ENCODE measurements at places on chromosomes 4 and X.

DNA sequence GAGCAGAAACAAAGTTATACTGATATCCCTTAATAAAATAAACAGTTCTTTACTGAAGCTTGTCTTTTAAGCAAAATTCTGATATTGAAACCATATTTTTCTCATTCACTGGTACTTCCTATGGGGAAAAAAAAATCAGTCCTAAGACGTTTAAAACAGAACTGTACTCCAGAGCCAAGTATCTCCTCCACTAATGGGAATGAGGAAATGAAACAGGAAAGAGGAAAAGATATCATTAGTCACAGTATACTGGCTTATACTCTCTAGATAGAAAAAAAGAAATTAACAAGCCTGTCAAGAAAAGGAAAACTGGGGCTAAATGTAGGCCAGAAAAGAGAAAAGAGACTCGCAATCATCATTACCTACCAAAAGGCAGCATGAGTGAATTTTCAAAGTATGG lies 252.7 kb downstream of the CENPC start:
- DNase-seq: no peak

- no peak for DNase-seq
Measured at GRCh38 chrX:38552721-38553120, 8.6 kb upstream of the TSPAN7 start.

- no peak for DNase-seq
Measured at GRCh38 chr4:10783351-10783750, 98.8 kb upstream of the CLNK start.

GRCh38 chrX:77925764-77926163 lies 15.3 kb downstream of the ATP7A start:
- no peak for DNase-seq

- no peak for DNase-seq
Measured at GRCh38 chrX:65488495-65488894, 46.1 kb downstream of the LAS1L start.

GRCh38 chrX:15204130-15204751 lies 65.6 kb downstream of the ASB9 start:
- DNase-seq: peak; percentile 80

DNA sequence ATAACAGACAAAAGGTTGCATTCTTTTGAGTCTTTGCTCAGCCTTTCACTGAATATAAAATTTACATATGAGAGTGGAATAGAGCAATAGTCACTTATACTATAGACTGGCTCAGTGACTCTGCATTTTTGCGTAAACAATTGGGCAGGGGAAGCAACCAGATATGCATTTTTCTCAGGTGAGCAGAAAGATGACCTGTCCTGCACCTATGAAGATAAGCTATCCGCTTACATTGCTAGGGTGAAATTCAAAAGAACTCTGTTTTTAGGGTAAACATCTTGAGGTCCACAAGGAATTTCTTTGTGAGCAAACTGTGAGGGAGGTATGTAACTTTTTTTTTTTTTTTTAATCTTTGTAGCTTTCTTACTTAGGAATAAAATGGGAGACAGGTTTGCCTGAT lies 602.4 kb upstream of the PRKX start:
- DNase-seq: no peak

DNA sequence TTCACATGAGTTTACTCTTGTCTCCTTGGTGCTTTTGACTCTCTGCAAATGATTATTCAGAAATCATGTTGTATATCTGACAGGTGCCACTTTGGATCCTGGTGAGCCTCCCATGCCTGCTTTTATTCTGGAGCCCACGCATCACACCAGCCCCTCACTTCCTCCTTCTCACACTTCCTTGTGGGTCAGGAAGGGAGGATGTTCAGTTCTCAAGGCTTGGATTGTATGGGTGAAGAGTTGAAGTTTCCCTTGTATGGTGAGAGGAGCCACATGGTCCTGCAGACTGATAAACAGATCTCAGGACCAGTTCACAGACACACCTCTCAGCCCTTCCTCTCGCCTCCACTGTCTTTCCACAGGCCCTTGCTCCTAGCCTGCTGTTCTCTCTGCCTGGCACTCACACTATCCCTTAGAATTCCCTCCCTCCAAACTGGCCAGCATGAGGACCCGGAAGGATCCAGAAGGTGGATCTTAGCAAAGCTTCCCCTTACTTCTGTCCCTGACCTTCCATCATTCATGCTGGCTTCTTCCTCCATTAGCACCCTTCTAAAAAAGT lies 92.1 kb downstream of the STK32B start:
- no peak for DNase-seq

DNA sequence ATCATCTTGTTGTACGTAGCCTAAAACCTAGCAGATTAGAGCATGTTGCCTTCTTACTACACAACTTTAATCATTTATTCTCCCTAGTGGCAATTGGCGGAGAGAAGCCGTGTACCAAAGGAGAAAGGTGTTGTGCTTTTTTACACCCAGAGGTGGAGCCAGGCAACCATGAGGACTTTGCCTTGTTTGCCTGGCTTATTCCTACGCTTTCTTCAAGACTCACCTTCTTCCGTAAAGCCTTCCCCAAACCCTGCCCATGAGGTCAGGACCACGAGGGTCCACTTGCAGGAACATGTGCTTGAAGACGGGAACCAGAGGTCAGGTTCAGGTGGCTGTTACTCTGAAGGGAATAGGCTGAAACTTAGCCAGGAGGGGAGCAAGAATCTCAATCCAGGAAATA lies 290.5 kb downstream of the RAB28 start:
- DNase-seq: no peak

GRCh38 chr4:88911246-88912212 lies 145.5 kb downstream of the FAM13A start:
- peak; percentile 23 for DNase-seq

DNA sequence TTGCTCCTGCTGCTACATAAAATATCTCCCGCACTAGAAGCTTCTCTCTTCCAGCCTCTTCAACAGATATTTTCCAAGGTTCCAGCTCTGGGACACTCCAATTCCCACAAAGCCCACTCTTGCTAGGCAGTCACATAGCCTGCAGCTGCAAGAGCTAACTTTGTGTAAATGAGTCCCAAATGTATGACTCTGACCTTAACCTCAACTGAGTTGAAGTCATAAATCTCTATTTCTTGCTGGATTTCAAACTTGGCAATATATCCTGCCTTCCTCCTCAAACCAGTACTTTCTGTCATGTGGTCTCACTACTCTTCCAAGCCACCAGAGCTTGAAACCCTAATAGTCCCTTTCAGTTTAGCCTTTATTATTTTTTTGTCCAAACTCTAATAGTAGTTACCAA lies 315.4 kb upstream of the GRIA3 start:
- DNase-seq: no peak

DNA sequence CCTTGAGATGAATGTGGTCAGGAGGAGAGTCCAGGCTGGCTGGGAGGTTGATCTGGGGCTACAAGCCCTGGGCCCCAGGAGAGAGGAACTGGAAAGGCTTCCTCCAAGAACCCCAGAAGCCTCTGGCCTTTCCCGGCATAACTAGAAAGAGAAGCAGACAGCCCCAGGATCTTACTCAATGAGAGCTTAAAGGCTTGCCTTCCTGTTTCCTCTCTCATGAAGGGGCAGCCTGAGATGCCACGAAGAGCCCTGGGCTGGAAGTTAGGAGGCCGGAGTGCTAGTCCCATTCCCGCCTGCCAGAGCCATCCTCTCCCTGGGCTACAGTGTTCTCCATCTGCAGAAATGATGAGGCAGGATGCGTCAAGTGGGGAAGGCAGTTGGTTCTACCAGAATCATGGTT lies 20.1 kb upstream of the XPNPEP2 start:
- DNase-seq: no peak

GRCh38 chr4:76545226-76545884 lies 110.3 kb downstream of the SHROOM3 start:
- peak; percentile 12 for DNase-seq
